Skeletal muscle tissue (tissue), 5 donors: ENCODE measurements at places on chromosomes 13 and 19. TPM values are rescaled to one million over a fixed set of nuclear protein-coding genes. Genes with fewer than 3 reads are reported as not detected.

The CLASRP gene
- total RNA-seq = 7.8 TPM

The CRX gene
- not detected for total RNA-seq

The SHD gene
- 24.5 TPM for total RNA-seq

The CBARP gene
- not detected for total RNA-seq

The C13orf42 gene
- total RNA-seq = not detected

The ZNF155 gene
- total RNA-seq = 13.0 TPM

The FUZ gene
- 12.5 TPM for total RNA-seq

The AMER2 gene
- not detected for total RNA-seq

The LRRC63 gene
- total RNA-seq = not detected

The LACC1 gene
- total RNA-seq = 1.0 TPM

The SOX1 gene
- not detected for total RNA-seq

The S1PR5 gene
- total RNA-seq = 1.6 TPM

The SIN3B gene
- 17.7 TPM for total RNA-seq

The RTBDN gene
- not detected for total RNA-seq

The POSTN gene
- total RNA-seq = 1,449 TPM

The CEACAM21 gene
- 1.6 TPM for total RNA-seq

The GRIK5 gene
- total RNA-seq = 1.0 TPM

The CYSLTR2 gene
- under 0.01 TPM for total RNA-seq

The ZNF793 gene
- total RNA-seq = 6.3 TPM

The VSTM2B gene
- not detected for total RNA-seq

The ICAM4 gene
- 2.6 TPM for total RNA-seq

The DHRS12 gene
- 5.2 TPM for total RNA-seq

The LILRB4 gene
- 0.52 TPM for total RNA-seq

The DMKN gene
- not detected for total RNA-seq

The ZIC2 gene
- total RNA-seq = not detected

The FCER2 gene
- under 0.01 TPM for total RNA-seq

The F10 gene
- 33.9 TPM for total RNA-seq

The KCNJ14 gene
- total RNA-seq = 1.0 TPM

The GPR4 gene
- total RNA-seq = 0.52 TPM

The DACT3 gene
- 7.3 TPM for total RNA-seq

The ZNF611 gene
- total RNA-seq = 9.4 TPM
